ENCODE measurements at places on chromosomes 2 and 18.

DNA sequence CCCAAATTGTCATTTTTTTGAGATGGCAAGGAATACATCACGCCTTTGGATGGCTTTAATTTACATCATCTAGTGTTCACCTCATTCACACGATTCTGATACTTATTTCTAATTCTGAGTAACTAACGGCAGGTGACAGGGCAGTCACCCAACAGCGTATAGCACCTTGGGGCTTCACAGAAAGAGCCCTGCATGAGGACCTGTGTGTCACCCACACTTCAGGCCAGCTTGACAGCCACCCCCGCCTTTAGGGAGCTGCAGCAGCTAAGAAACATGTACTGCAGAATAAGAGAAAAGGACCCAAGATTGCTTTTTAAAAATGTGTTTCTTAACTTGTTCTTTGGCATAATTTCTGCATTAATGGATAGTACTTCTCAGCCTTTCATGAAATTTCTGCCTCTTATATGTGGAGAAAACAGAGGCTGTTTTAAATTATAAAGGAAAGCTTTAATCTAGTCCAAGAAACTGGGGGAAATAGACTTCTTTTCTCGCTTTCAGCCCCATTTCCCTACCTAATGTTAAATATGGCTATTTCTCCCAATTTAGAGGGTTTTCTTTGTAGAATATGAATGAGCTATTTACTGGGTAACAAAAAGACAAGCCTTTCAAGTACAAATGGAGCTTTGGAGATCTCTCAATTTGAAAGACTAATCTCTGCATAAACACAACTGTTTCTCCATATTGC lies 245.1 kb downstream of the LDLRAD4 start:
- peak; percentile 14 for DNase-seq

GRCh38 chr2:55627915-55628314 lies 10.5 kb upstream of the PPP4R3B start:
- DNase-seq: no peak

DNA sequence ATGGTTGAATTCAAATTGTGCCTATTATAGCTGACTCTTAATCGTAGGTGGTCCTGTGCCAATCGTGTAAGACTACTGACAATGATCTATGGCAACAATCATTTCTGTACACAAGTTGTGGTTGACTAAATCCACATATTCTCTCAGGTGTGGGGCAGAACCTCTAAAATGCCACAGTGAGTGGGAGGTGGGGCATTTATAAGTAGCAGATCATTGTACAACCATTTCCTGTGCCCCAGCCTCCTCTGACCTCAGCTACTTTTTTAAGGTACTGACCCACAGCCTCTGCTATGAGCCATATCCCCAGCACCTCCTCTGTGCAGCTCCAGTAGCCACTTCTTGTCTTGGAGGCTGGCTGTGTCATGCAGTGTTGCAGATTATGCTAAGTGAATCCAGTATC lies 48.6 kb upstream of the RAPH1 start:
- no peak for DNase-seq

GRCh38 chr2:178924817-178925216 lies 117.6 kb upstream of the TTN start:
- no peak for DNase-seq

- no peak for DNase-seq
Observed at GRCh38 chr2:104026725-104027124, 827.2 kb upstream of the POU3F3 start.

GRCh38 chr2:19895535-19895934 lies 6.2 kb downstream of the TTC32 start:
- no peak for DNase-seq

GRCh38 chr2:1795261-1796231 lies 51.2 kb upstream of the PXDN start:
- DNase-seq: no peak

- no peak for DNase-seq
Observed at GRCh38 chr2:152071092-152071491, 27.8 kb downstream of the CACNB4 start.

DNA sequence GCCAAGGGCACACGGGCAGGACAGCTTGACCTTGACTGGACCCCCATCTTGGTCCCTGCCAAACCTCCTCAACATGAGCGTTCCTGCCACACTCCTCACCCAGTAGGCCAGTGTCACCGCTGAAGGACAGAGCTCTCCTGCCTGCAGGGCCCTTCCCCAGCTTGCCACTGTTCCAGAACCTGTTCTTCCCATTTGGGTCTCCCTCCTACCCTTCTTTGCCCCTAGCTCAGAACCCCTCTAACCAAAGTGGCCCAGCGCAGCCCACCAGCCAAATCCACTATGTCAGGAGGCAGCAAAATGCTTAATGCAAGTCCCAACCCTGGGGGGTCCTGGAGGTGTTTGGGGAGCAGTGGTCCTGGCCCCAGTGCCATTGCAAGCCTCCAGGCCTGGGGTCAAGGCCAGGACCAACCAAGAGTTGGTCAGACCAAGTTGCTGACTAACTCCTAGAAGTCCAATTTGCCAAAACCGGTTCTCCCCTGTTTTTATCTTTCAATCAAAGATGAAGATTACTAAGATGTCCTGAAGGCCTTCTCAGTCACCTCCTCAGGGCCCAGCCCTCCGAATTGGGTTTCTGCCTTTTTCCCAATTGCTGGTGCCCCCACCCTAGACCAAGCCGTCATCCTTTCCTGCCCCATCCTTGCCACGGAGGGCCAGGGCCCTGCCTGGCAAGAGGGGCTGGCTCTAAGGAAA lies 4.5 kb upstream of the ASPRV1 start:
- DNase-seq: no peak

- no peak for DNase-seq
Observed at GRCh38 chr2:168119515-168120141, 127.8 kb downstream of the STK39 start.

GRCh38 chr2:44079686-44080085 lies 83.9 kb upstream of the LRPPRC start:
- no peak for DNase-seq

DNA sequence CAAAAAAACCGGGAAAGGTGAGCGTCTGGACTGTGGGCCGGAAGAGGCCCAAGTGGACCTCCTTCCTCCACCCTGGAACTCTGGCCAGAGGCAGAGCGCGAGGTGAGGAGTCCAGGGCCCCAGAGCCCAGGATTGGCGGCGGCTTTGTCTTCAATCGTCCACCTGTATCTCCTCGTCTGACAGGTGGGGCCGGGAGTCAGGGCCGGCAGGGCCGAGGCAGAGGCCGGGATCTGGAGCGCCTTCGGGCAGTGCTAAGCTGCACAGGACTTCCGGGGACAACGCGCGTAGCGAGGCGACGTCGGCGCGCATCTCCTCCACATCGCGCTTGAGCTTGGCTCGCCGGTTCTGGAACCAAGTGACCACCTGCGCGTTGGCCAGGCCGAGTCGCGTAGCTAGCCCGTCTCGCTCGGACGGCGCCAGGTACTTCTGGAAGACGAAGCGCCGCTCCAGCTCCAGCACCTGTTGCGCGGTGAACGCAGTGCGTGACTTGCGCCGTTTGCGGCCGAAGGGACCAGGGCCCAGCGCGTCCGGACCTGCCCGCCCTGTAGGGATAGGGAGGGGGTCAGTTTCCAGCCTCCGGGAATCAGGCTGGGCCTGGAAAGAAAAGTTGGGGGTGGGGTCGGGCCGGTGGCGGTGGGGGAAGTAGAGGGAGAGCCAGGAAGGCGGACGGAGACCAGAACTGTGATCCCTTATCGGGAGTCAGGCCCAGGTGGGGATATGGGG lies 1.5 kb downstream of the LBX2 start:
- peak; percentile 38 for DNase-seq

GRCh38 chr18:22778996-22779395 lies 154.1 kb upstream of the RBBP8 start:
- no peak for DNase-seq

DNA sequence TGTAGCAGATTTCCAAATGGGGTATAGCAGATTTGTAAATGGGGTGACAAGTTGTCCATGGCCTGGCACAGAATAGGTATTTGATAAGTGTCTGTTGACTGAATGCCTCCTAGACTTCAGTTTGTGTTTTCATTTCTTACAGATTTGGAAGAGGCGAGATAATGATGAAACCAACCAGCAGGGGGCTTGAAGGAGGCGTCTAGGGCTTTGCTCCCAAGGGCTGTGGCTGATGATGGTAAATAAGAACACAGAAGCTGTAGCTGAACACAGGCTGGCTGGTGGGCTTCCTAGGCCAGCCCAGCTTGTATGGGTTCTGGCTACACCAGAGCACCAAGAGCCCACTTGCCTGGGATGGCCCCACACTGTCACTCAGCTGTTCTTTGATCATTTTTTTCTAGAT lies 19.4 kb downstream of the SFTPB start:
- DNase-seq: no peak

DNA sequence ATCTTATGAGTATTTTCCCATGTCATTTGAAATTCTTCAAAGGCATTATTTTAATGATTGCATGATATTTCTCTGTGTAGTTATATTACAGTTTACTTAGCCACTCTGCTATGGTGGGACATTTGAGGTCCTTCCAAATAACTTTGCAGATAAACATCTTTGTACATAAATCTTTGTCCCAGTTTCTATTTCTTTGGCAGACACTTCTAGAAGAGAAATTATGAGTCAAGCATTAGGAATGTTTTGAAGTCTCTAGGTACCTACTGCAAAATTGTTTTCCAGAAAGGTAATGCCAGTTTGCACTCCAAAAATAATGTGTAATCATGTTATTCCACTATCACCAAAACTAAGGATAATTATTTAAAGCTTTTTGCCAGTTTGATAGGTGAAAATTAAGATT lies 149.7 kb downstream of the EN1 start:
- DNase-seq: no peak

DNA sequence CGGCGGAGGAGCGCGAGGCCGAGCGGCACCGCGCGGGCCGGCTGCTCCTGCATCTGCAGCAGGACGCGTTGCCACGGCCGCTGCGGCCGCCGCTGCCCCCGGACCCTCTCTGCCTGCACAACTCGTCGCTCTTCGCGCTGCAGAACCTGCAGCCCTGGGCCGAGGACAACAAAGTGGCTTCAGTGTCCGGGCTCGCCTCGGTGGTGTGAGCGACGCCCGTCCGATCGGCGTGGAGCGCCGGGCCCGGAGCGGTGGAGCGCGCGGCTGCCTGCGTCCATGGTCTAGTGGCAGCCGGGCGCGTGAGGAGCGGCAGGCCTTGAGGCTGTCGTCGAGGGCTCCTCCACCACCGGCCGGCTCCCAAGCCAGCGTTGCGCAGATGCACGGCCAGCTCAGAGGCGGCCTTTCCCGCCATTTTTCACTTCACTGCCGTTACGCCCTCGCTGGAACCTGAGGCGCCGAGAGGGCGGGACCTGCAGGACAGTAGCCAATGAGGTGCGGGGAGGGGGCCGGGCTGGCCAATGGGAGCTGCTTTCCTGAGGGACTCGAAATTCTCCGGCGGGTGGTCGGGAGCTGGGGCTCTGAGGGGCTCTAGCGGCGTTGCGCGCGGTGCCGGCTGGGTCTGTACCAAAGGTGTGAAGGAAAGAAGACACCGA lies 1.9 kb downstream of the TLX2 start:
- DNase-seq: peak; percentile 79

GRCh38 chr2:46375566-46376125 lies 78.4 kb downstream of the EPAS1 start:
- no peak for DNase-seq

DNA sequence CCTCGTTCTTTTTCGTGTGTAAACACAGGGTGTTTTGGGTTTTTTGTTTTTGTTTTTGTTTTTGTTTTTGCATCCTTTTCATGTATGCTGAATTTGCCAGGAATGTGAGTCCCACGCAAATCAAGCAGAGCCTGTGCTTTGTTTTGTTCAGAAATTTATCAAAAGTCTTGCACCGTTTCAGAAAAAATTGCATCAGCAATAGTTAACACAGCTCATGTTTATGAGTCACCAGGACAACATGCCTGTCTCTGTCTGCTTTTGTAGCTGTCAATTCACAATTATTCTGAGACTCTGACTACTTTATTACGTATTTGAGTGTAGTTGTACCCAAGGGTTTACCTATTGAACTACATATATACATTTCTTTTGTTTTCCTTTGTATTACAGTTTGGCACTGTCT lies 38.3 kb downstream of the MRPL44 start:
- no peak for DNase-seq

DNA sequence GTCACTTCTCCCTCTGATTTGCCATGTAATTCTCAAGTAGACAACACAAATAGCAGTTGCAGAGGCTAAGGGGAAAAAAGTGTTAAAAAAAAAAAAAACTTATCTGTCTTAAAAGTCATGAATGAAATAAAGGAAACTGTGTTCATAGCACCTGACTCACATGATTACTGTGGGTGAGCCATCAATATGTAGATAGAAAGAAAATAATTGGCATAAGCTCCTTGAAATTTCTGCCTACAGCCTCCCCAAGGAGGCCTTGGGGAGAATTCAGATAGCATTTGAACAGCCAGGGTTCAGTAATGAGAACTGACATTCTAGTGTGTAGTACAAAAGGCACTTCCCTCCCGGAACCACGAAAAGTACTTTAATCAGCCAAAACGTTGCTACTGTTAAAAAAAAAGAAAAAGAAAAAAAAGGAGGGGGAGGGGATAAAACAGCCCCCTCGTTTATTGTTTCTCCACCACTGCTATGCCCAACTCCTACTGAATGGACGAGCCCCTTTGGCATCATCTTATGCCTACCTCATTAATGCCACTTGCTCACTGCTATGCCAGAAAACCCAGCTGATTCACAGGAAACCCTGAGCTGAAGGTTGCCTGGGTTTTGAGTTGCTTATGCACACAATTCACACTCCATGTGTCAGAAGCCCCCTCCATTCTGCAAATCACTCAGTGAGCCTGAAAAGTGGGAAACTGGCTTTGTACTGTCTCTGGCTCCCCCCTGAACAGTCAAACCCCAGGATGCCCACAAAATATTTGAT lies 65.5 kb upstream of the KLF7 start:
- DNase-seq: no peak

- DNase-seq: no peak
Observed at GRCh38 chr2:74464406-74464805, 776 bp downstream of the MOGS start.

DNA sequence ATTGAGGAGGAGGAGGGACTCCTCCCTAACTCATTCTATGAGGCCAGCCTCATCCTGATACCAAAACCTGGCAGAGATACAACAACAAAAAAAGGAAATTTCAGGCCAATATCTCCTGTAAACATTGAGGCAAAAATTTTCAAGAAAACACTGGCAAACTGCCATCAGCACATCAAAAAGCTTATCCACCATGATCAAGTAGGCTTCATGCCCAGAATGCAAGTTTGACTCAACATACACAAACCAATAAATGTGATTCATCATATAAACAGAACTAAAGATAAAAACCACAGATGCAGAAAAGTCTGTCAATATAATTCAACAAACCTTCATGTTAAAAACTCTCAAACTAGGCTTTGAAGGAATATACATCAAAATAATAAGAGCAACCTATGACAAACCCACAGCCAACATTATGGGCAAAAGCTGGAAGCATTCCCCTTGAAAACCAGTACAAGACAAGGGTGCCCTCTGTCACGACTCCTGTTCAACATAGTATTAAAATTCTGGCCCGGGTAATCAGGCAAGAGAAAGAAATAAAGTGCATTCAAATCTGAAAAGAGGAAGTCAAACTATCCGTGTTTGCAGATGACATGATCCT lies 1014.3 kb downstream of the CBLN2 start:
- DNase-seq: no peak

DNA sequence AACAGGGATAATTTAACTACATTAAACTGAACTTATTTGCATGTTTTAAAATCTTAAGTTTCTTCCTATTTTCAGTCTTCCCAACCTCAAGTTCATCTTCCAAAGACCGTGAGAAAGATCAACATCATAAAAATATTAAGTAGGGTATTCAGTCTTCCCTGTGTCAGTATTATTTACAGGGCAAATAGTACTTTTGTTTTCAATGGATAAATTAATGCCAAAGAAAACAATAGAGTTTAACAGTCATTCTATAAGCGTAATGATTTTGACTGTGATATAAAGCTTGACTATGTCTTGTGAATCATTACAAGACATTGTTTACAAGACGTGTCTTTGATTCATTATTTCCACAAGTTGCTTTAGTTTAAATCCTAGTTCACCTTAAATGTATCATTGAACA lies 48.0 kb upstream of the NRXN1 start:
- DNase-seq: no peak

All from stimulated activated CD4-positive, alpha-beta T cell treated with anti-CD3 and anti-CD28 coated beads, Interleukin-4, amount 100 ng/mL, for 4 hours (primary cell).